ENCODE measurements at places on chromosomes 7 and 10. TPM values are rescaled to one million over a fixed set of nuclear protein-coding genes. Genes with fewer than 3 reads are reported as not detected.

- DNase-seq, result no peak
These were observed 525.8 kb downstream of the ZNF33B start for GRCh38 chr10:42112331-42113157.

DNA sequence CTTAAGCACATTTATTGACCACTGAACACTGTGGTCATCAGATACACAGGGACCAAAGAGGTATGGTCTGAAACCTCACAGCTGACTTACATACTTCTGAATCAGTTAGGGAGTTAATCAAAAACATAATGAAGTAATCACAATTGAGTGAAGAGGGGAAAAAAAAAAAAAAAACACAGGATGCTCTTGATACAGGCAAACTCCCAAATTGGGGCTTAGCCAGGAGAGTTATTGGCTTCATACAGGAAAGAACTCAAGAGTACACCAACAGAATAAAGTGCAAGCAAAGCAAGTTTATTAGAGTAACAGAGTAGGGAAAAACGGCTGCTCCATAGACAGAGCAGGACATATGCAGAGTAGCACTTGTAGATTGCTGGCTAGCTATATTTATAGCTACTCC, 917.0 kb downstream of the CNTNAP2 start:
- no peak for DNase-seq

- no peak for DNase-seq
These were observed 25.0 kb upstream of the LOXL4 start for GRCh38 chr10:98292971-98293370.

GRCh38 chr7:13743226-13743625, 246.2 kb downstream of the ETV1 start:
- no peak for DNase-seq

DNA sequence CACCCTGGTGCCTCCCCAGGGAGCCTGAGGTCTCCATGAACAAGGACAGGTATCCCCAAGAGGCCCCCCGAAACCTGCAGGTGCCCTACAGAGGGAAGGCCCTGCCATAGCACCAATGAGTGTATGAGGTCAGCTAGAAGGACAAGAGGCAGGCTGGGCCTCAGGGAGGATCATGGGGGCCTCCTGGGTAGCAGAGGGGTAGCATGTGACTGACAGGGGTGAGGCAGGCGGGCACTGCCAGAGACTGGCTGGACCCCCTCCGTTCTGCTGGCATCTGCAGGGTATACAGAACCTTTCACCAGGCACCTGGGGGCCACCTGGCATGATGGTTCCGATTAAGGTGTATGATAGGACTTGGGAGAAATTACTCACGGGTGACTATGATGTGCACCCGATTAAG, 79.2 kb upstream of the KCTD7 start:
- DNase-seq, result no peak

DNA sequence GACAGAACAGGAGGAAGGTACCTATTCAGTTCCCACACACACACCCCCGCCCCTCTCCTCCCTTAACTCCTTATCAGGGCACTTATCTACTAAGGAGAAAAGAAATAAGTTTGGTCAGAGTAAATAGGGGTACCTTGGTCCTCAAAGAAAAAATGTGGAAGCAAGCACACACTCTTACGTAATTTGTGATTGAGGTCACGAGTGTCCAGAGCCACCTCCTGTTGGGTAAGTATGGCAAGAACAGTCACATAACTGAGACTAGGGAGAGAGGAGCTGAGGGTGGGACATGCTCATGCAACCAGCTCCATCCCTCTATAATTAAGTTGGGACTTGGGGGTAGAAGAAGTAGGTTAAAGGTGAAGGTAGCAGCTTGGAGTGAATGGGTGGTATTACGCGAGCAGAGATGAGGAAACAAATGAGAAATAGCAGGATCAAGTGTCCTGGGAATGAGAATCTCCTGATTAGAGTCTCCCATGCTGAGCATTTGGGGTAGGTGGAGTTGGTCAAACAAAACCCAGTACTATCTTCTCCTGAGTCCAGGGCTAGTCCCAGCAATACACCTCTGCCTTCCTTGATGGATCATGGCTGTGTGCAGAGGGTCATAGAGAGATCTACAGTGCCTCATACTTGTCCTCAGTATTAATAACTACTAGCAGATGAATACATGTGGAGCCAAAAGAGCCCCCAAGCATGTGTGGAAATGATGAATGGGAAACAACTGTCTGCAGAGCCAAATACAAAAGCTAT, 77.1 kb downstream of the GSAP start:
- DNase-seq, result no peak

GRCh38 chr10:64277536-64277935, 756.3 kb downstream of the REEP3 start:
- DNase-seq, result no peak

DNA sequence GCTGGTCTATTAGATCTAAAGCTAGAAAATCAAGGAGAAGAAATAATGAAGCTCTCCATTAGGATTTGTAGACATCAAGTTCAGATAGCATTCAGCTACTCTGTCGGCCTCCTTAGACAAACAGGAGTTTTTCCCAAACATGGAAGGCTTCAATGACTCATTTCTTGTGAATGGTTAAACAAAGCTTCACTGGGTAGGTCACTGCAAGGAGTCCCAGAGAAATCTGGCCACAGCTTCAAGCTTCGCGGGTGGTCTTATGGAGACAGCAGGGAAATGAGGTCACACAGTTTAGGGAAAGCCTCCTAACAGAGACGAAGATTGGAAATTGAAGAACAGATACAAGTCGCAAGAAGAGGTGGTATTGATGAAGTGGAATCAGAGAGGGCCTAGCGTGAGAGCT, 22.6 kb upstream of the LRRC72 start:
- no peak for DNase-seq

DNA sequence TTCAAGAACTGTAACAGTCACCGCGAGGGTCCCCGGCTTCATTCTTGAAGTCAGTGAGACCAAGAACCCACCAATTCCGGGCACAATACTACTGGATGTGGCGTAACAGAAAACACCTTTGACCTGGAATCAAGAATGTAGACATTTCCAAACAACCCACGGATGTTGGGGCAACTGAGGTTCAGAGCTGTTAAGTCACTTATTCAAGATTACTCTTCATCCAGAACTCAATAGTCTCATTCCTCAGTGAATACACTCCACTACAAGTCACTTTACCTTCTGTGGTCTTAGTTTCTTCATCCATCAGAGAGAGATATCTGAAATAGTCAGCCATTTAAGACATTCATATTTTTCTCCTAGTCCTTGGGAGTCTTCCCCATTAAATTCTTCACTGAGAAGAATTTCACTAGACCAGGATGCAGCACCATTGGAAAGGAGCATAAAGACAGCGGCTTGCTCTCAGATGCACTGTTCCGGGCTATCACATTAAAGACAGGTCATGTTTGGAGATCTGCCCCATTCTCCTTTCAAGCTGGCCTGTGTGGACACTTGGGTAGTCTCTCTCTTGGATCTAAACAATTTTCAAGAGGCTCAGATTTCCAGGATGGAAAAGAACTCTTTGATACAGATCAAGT, 32.3 kb upstream of the ARID5B start:
- DNase-seq, result no peak

DNA sequence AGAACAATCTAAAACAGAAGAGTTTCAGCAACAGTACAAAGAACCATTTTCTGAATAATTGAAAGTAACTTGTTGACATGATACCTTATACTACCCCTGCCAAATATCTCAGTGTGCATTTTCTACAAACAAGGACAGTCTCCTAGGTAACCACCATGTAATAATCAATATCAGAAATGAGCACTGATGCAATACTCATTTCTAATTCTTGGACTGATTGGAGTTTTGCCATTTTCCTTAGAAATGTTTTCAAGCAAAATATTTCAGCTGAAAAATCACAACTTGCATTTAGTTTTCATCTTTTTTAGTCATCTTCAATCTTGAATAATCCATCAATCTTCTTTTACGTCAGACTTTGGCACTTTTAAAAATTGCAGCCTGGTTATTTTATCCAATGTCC, 420.2 kb downstream of the CDC14C start:
- DNase-seq, result no peak

GRCh38 chr7:92423710-92424131, 23.6 kb upstream of the GATAD1 start:
- no peak for DNase-seq

DNA sequence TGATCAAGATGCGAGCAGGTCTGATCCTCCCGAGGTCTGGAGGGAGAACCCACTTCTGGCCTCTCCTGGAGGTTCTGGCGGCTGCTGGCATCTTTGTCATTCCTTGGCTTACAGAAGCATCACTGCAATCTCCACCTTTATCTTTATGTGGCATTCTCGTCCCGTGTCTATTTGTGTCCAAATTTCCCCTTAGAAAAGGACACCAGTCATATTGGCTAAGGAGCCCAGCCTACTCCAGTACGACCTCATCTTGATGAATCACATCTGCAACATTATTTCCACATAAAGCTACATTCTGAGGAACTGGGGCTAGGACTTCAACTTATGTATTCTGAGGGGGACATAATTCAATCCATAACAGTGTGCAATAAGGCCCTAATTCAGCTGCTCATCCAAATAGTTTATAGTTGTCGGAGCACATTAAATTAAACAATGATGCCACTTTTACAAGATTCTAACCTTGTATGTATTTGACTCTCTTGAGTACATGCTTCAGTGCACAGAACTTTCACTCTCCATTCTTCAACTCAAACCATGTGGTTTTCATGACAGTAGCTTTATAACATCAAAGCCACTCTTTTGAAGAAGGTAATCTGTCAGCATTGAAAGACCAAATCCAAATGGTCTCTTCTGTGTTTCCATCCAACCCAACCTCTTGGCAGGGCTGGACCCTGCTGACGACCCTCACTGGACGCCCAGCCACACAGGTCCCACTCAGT, 86.2 kb upstream of the DDC start:
- peak; percentile 70 for DNase-seq

DNA sequence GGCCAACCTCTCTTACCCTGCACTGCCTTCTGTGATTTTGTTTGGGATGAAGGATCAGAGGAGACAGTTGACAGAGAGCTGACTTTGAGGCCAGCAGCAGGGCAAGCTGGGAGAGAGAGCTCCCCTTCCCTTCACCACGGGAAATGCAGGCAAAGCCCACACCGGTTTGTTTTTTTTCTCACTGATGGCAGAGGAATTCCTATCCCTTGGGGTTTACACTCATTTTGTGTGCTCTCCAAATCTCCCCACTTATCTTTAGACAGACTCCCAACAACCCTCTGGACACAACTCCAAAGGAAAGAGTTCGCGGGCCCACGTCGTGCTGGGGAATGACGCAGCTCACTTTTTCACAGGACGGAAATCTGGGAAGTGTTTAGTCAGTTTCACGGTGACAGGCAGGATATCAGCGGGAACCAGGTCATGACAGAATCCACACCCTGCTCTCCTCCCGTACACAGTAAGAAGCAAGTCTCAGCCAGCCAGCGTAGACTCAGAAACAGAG, 68.3 kb upstream of the FAM171A1 start:
- no peak for DNase-seq

- no peak for DNase-seq
These were observed 71.0 kb downstream of the NRP1 start for GRCh38 chr10:33263453-33263852.

The AIFM2 gene
- 10.6 TPM for total RNA-seq

The NEBL gene
- 55.2 TPM for total RNA-seq

The VPS37D gene
- total RNA-seq, result 5.4 TPM

The LRRN3 gene
- total RNA-seq, result 0.98 TPM

The TEX47 gene
- total RNA-seq, result not detected

The CRCP gene
- total RNA-seq, result 56.5 TPM

The NFE2L3 gene
- 5.2 TPM for total RNA-seq

The STOX1 gene
- 2.5 TPM for total RNA-seq

The CHAT gene
- not detected for total RNA-seq

The NKX1-2 gene
- total RNA-seq, result 0.98 TPM

The ASB4 gene
- total RNA-seq, result 0.25 TPM

The AKR1D1 gene
- not detected for total RNA-seq

The OR6V1 gene
- total RNA-seq, result not detected

All from vagina (tissue), 2 donors.